ENCODE measurements at places on chromosomes 7 and 10.
A peak's percentile ranks its signal among the peaks of the same experiment; 100 is the strongest.

GRCh38 chr7:149624006-149624405, 126.4 kb upstream of the ZNF746 start:
- DNase-seq, result peak; percentile 32

- DNase-seq, result peak; percentile 88
These were observed 23.6 kb upstream of the SRI start for GRCh38 chr7:88243345-88243909.

GRCh38 chr7:157579425-157579824, 242.6 kb downstream of the DNAJB6 start:
- DNase-seq, result no peak

DNA sequence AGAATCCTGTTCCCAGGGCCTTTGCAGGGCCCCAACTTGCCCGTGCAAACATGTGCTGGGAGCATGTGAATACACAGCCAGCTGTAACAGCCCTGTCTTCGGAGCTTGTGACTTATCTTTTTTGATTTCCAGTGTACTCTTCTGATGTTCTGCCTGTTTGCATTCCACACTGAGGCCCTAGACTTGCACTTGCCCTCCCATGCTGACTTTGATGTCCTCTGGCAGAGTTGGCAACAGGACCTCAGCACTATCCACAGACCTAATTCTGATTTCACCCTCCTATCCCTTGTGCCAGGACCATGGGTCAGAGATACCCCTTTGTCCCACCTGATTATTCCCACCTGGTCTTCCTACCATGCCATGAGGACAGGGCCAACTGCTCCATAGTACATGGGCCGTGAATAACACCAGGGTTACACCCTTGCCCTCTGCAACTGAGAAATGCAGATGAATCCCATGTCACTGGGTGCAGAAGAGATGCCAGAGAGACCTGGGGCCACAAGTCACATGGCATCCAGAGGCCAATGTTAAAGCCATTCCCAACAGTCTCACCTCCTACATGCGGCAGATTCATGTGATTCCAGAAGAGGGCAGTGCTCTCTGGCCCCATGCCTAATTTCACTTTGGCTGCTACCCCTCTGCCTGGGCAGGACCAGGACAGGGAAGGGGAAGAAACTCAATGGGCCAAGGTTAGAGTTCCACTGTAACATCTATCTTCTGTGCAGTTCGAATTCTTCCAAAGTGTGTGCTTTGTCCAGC, 43.0 kb downstream of the SCRN1 start:
- no peak for DNase-seq

GRCh38 chr10:64286533-64286932, 765.3 kb downstream of the REEP3 start:
- DNase-seq, result no peak

DNA sequence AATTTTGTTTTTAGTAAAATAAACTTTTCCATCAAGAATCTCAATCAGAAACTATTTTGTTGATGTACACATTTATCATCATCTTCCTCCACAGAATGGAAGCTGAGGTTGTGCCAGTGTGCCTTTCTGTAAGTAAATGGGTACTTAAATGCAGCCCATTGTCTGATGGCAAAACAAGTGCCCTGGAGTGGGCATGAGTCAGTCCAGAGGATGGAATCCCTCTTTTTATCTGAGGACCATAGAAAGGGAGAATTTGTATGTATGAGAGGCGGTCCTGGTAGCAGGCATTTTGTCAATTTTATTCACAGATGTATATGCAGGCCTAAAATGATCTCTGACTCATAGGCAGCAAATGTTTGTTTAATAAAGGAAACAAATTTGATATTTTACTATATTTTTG, 102.1 kb upstream of the MAGI2 start:
- no peak for DNase-seq

GRCh38 chr10:12389154-12389734, 39.9 kb downstream of the CAMK1D start:
- DNase-seq, result peak; percentile 41

GRCh38 chr7:68504716-68505115, 1093.6 kb upstream of the AUTS2 start:
- DNase-seq, result no peak

DNA sequence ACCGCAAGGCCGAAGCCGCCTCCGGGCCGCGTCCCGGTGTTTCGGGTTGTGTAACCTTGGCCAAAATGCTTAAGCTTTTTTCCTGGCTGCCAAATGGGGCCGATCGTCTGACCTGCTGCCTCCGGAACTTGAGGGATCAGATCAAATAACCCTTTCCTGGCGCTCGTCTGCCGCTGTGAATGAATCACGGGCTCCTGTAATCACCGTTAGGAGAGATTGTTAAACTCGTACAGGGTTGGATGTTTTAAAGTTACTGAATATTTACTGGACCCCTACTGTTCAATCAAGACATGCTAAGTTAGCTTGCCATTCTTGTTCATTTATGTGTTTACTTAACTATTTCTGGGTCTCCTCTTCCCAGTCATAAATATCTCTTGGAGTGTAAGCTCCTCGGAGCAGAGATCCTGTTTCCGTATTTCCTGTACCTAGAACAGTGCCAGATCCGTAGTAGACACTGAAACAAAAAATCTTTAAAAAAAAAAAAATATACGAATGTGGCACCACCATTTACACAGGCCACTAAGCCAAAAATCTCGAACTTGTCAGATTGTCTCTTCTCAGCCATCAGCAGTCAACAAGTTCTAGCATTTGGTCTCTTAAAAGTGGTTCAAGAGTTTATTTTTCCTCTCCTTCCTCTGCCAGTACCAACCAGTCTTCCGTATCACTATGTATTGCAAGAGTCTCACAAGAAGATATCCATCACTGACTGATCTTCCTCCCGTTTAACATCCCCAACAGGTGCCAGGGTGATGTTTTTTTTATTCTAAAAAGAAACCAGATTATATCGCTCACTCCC, 650 bp upstream of the TM9SF3 start:
- peak; percentile 69 for DNase-seq

GRCh38 chr10:61839916-61840315, 61.6 kb upstream of the ARID5B start:
- no peak for DNase-seq

DNA sequence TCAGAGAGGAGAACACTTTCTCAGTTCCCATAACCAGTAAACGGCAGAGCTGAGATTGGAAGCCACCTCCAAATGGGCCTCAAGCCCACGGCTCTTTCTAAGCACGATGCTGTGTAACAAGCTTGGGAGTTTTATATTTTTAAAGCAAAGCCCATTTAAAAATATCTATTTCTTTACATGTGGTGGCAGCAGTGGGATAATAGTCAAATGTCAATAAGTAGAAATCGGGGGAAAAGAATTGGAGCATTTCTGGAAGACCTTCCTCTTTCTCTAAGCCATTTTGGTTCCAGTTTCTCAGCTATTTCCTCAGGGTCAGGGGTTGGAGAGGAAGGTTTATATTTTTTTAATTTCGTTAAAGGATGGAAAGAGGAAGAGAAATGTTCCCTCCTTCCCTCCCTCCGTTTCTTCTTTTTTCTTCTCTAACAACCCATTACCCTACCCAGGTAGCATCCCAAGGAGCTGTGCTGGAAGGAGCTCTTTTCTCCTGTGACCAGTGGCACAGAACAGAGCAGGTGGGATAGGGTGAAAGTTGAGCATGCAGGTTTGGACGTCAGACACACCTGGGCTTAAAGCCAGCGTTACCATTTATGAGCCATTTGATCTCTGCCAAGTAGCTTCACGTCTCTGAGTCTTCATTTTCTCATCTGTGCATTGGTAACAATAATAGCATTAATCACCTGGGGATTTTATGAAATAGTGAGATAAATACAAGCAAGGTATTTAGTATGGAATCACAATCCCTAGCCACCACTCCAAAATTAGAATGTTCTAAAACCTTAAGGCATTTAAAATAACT, 515.7 kb downstream of the RPS24 start:
- DNase-seq, result peak; percentile 79

- no peak for DNase-seq
These were observed 100.6 kb downstream of the GRB10 start for GRCh38 chr7:50682079-50682478.

DNA sequence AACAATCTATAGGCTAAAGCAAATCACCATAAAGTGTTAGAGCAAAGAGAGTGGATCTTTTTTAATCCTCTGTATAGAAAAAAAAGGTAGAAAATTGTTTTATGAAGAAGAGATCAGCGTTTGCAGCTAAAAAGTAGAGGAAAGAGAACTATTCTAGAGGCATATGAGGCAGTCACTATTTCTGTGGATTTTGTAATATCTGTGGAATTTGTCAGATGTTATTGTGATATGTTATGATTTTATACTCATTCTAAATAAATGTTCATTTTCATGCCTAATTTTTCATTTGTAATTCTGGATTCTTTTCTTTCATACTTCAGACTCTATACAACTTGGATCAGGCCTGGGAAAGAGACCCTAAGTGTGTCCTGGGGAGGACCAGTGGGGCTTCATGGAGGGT, 295.0 kb upstream of the LYZL1 start:
- DNase-seq, result no peak

DNA sequence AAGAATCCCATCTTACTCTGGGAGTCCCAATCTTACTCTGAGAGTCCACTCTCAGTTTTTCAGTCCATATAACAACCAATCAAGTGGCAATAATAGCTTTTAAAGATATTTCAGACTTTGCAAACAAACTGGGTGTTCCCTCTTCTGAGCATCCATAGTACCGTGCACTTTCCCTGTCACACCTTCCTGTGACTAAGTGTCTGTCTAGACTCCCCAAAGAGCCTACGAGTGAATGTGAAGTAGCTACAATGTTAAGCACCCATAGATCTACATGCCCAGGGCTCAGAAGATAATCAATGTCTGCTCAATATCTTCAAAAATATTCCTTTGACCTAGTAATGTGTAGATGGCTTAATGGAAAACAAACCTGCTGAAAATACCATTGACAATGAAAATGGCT, 95.6 kb upstream of the ASAH2 start:
- DNase-seq, result no peak

DNA sequence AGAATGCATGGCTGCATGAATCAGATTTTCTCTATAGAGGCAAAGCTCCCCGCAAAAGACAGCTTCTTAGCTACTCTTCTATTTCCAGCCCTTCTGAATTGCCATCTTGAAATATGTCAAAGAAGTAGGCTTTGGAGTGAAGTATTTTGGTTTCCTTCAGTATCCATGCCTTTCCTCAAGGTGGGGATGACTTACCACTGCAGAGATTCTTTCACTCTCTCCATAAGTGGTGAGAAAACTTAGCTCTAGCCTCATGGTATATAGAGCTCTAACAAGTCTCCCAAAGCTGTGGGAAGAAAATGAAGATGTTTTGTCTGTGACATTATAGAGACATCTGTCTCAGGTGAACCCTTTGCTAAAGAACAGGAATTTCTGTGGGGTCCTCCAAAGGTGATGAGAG, 89.6 kb upstream of the ITGB1 start:
- no peak for DNase-seq

DNA sequence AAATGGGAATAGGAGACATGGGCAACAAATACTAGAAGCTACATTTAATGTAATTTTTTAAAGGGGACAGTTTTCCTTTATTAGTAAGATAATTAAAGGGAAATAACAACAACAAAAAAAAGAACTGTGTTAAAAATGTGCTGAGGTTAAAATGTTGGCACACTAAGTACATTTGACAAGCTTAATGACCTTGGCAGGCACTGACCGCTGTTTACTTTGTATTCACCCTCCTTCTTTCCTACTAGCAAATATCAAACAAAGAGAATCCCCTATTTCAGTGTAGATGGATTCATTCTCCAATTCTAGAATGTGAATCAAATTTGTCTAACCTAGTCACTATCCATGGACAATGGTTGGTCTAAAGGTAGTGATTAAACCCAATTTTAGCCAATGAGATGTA, 77.5 kb upstream of the TOMM7 start:
- DNase-seq, result peak; percentile 63
